NCI-H187 (cell line): ENCODE measurements at places on chromosomes 7 and 10.
A peak's percentile ranks its signal among the peaks of the same experiment; 100 is the strongest.

GRCh38 chr10:24963521-24964041 lies 11.2 kb upstream of the PRTFDC1 start:
- no peak for DNase-seq

GRCh38 chr10:114663626-114664025 lies 5.6 kb upstream of the ABLIM1 start:
- no peak for DNase-seq

- no peak for DNase-seq
Observed at GRCh38 chr7:155925682-155926081, 113.4 kb upstream of the SHH start.

DNA sequence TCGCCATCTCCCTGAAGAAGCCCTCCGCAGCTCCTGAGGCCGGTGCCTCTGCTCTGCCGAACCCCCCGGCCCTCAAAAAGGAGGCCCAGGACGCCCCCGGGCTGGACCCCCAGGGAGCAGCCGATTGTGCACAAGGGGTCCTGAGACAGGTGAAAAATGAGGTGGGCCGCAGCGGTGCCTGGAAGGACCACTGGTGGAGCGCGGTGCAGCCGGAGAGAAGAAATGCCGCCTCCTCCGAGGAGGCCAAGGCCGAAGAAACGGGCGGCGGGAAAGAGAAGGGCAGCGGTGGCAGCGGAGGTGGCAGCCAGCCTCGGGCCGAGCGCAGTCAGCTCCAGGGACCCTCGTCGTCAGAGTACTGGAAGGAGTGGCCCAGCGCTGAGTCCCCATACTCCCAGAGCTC lies 85.1 kb upstream of the SH2B2 start:
- DNase-seq: no peak

DNA sequence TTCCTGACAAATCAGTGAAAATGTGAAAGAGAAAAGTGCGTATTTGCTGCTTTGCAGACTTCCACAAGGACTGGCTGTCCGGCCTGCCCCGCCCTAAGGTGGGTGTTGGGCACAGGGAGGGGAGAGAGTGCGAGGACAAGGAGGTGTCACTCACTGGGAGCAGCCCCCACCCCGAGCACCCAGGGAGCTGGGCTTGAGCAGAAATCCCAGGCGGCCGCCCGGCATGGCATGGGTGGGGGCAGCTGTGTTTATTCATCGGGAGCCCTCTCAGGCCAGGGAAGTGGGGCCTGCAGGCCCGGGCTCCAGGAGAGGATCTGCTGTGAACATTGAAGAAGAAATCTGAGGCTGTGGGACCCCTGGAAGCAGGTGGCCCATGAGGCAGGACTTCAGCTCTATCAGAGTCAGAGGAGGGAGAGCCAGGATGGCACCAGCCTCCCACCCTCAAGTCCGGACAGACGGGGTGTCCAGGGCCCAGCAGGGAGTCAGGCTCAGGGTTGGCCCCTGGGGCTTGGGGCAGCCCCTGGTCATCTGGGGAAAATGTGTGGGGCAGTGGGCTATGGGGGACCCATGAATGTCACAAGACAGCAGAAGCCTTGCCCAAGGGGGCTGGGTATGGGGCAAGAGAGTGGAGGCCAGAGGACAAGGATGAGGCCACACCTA lies 164.4 kb upstream of the PPP2R2D start:
- DNase-seq: no peak

DNA sequence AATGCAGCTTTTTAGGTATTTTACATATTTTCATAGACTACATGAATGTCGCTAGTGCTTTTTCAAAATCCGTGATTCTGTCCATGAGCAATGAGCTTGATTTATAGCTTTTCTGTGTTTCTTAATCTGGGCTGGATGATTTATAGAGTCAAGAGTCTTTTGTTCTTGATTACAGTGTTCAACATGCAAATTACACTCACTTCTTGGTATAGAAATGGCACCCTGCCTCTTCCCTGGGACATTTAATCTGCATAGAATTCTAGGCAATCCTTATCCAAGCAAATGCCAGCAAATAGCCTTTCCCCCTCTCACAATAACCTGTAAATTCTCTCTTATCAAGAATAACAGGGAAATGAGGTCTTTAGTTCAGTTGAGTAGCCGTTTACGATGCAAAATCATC lies 246.2 kb upstream of the SEMA3C start:
- DNase-seq: no peak

DNA sequence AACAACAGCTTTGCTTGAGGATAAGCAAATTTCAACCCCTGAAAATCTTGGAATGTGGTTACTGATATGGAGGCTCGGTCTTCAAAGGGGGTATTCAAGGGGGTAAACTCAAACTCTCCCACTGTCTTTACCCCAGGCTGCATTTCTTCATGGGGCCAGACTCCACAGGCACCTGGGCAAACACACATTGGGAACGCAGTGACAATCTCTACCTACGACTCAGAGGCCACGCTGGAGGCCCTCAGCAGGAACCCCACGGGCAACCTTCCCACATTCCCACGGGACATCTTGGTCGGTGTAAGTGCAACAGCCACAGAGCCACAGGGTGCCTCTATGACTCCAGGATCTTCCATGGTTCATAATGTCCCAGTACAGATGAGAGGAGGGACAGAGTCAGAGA lies 2.2 kb upstream of the INSIG1 start:
- no peak for DNase-seq

GRCh38 chr10:62562101-62562500 lies 187.9 kb downstream of the ZNF365 start:
- no peak for DNase-seq

DNA sequence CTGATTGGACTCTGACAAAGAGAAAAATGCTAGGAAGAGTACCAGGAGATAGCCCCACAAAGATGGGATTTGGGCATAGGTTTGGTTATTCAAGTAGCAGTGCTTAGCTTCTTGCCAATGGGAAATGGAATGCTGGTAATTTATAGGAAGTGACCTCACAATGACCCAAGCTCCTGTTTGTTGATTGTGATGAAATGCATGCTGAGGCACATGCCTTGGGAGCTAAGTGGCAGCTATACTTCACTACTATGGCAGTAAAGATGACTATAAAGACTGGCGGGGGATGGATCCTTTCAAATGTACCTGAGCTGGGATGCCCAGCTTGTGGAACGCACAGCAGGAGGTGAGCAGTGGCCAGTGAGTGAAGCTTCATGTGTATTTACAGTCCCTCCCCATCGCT lies 153.8 kb downstream of the ZNF22 start:
- no peak for DNase-seq

DNA sequence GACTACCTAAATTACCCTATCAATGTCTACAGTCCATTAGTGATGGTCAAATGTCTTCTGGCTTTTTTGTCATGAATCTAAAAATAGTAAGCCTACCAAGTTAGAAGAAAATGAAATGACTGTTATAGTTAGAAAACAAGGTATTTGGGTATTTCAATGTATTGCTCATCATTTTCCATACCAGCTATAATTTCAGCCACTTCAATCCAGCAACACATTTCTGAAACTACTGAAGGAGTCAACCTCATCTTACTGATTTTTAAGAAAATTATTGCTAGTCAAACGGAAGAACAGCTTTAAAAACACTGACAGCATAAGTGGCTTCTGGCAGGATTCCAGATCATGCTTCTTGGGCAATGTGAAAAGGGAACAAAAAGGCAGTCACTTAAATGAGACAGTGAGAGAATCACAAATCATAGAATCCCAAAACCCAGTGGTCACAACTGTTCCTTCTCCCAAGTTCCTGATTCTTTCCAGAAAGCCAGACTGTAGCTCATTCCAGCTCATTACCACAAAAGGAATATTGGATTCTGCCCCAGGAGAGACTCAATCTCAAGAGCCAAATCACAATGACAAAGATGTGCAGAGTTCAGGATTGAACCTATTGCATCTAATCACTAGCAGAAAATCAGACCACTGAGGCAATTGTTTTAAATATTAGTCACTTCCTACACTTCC lies 61.2 kb upstream of the LRRN3 start:
- peak; percentile 57 for DNase-seq

DNA sequence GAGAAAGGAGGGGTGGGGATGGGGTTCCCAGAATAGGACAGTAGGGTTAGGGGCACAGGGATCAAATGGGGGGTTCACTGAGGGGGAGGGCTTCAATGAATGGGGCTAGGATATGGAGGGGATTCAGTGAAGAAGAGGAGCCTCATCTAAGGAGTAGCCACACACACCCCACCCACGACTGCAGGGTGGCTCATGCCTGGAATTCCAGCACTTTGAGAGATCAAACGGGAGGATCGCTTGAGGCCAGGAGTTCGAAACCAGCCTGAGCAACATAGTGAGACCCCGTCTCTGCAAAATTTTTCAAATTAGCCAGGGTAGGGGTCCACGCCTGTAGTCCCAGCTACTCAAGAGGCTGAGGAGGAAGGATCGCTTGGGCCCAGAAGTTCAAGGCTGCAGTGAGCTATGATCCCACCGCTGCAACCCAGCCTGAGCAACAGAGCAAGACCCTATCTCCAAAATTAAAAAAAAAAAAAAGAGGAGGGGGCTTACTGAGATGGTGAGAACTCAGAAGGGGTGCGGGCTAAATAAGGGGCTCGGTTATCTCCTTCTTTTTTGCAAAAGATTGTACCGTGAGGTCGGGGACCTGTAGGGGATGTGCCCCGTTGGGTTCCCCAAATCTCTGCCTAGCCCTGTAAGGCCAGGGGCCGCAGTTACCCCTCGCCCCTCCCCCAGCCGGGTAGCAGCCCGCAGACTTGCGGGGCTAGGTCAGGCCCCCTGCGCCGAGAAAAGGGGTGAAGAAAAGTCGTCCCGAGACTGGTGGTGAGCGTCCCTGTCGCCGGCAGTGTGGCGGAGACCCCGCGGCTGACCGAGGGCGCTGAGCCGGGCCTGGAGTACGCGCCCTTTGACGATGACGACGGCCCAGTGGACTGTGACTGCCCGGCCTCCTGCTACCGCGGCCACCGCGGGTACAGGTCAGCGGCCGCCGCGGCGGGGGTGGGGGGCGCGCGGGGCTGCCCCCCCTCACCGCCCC lies 43.1 kb upstream of the HSPB1 start:
- no peak for DNase-seq

GRCh38 chr7:17611611-17612010 lies 313.2 kb downstream of the AHR start:
- DNase-seq: no peak

- no peak for DNase-seq
Observed at GRCh38 chr10:118343115-118343514, 991 bp upstream of the FAM204A start.

GRCh38 chr7:127900732-127901685 lies 130.2 kb downstream of the LRRC4 start:
- no peak for DNase-seq

DNA sequence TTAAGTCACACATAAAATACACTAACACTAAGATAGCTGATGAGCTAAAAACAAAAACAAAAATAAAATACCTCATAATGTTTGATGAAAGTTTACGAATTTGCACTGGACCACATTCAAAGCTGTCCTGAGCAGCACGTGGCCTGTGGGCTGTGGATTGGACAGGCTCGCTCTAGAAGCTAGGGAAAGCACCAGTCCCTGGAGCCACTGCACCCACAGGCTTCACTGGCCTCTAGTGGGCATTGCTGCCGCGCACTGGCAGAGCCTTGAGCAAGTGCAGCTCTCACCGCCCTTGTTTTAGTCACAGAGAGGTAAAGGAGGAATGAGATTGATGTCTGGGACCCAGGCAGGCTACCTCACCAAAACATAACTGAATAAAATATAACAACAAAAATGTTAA lies 67.6 kb downstream of the PAX2 start:
- no peak for DNase-seq

- DNase-seq: no peak
Observed at GRCh38 chr10:17965649-17966235, 14.0 kb downstream of the SLC39A12 start.

GRCh38 chr10:62805231-62806099 lies 945 bp downstream of the ADO start:
- DNase-seq: no peak

- DNase-seq: no peak
Observed at GRCh38 chr7:128894101-128894440, 16.4 kb downstream of the KCP start.

DNA sequence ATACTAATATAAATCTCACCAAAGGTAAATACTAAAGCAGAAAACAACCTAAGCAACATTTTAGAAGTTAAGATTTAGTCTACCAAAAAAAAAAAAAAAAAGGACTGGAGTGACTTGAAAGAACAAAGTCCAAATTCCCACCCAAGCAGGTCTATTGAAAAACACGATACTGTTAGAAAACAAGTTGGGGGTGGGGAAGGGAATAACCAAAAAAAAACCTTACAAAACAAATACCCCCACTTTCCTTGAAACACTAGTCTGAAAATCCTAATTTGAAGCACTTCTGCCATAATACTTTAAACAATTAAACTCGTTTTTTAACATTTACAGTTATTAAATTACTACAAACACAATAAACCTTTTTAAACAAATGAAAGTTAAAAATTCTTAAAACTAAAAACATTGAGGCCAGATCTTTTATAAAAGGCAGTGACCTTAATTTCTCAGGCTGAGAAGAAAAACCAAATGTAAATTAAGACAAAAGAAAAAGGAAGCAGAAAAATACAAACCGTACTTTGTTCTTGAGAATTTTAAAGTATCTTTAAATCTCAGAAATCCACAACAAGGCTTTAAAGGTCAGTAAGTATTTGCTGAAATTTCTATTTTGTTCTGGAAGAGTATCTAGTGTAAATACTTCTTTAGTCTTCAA lies 135.1 kb downstream of the NRBF2 start:
- DNase-seq: no peak
